ENCODE measurements at places on chromosomes 5 and 9.

DNA sequence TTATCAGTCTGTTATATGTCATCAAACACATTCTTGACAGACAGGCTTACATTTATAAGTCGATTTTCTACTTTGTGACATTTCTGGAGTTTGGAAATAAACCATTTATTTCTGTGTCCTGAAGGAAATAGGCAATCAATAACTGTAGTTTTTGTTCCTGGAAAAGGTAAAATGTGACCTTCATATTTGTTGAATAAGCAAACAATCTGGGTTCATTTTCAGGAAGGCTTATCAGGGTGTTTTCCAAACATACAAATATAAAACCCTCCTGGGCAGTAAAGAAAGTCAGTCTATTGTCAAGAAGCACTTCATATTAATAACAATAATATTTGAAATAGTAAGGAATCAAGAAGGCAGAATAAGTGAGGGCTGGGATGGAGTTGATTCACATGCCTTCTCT is 195.0 kb downstream of the SNCAIP start:
- no peak for DNase-seq

GRCh38 chr9:116888066-116888465 is 201.0 kb downstream of the TRIM32 start:
- no peak for DNase-seq

GRCh38 chr5:71786337-71787055 is 67.4 kb downstream of the CARTPT start:
- no peak for DNase-seq

- DNase-seq = no peak
These were observed 670 bp upstream of the KIF2A start for GRCh38 chr5:62305358-62305714.

DNA sequence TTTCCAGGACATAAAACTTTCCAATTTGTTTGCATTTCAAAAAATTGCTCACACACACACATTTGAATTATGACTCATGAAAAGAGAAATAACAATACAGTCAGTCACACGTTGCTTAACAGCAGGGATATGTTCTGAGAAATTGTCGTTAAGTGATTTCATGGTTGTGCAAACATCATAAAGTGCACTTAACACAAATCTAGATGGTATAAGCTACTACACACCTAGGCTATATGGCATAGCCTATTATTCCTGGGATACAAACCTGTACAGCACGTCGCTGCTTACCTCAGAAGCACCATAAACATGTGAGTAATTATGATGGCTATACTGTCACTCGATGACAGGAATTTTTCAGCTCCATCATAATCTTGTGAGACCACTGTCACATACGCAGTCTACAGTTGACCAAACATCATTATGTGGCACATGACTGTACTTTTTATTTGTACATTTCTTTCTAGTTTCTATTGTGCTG is 378.2 kb downstream of the ACTL7B start:
- DNase-seq = peak; percentile 78

GRCh38 chr5:162202285-162202880 is 134.8 kb downstream of the GABRG2 start:
- DNase-seq = no peak

DNA sequence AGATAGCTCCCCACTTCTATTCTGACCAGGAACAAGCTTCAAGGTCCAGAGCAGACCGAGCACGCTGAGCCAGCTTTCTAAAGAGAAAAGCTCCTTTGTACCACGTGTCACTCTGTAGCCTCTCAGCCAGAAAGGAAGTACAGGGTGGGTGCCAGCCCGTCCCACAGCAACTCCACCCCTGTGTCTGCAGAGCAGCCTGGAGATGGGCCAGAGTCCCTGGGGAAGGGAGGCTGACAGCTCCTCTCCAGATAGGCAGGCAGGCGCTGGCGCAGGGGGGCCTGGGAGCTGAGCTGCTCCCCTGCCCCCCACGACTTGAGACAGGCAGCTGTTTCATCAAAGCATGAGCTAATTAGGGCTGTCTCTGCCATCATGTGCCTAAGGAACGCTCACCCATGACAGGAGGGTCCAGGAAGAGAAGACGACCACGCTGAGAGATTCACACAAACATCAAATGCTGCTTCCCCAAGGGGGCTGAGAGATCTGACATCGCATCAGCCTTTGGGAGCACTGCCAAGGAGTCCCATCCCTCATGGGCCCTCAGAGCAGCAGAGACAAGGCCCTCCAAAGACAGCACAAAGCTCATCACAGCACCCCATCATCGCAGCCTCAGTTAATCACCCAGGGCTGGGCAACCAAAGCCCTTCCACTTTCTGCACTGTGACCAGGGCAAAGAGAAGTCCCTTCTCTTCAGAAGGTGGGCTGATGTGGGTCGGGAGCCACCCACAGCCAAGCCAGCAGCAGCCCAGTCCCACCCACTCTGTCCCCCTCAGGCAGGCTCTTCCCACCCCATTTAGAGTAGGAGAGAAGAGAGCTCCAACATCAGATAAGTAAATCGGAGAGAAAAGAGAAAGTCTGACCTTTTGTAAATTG is 78.5 kb upstream of the LRRTM2 start:
- peak; percentile 67 for DNase-seq

DNA sequence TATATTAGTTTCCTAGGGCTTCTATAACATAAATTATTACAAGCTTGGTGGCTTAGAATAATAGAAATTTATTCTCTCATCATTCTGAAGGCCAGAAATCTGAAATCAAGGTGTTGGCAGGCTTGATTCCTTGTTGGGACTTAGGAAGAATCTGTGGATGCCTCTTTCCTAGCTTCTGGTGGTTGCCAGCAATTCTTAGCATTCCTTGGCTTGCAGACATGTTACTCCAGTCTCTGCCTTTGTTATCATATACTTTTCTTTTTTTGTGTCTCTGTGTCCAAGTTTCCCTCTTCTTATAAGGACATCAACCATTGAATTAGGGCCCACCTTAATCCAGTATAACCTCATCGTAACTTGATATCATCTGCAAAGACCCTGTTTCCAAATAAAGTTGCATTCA is 31.4 kb downstream of the CTNNA1 start:
- peak; percentile 45 for DNase-seq

DNA sequence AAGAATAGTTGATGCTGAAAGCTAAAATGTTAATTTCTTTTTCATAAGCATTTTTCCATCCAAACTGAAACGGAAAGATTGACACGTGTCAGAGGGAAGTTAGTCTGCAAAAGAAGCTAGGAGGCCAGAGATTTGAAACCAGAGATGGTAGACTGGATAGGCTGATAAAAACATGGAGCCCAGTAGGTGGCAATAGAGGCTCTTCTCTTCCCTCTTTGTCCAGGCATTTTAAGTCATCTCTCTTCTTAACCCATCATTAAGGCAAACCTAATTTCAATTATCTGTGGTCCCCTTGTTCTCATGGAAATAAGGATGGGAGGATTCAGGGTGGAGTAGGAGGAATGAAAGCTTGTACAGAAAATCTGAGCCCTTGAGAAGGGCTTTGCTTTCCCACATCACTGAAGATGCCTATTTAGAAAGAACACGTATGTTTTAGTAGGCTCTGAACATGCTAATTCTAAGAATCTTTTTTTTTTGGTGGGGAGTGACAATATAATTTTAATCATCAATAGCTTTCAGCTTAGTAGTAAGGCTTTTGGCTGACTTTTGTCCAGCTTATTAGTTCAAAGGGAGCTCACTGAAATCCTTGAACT is 66.6 kb downstream of the ZNF474 start:
- peak; percentile 68 for DNase-seq

- DNase-seq = no peak
These were observed 543.2 kb upstream of the CDH6 start for GRCh38 chr5:30650311-30650710.

GRCh38 chr9:116875576-116875975 is 188.5 kb downstream of the TRIM32 start:
- DNase-seq = no peak

DNA sequence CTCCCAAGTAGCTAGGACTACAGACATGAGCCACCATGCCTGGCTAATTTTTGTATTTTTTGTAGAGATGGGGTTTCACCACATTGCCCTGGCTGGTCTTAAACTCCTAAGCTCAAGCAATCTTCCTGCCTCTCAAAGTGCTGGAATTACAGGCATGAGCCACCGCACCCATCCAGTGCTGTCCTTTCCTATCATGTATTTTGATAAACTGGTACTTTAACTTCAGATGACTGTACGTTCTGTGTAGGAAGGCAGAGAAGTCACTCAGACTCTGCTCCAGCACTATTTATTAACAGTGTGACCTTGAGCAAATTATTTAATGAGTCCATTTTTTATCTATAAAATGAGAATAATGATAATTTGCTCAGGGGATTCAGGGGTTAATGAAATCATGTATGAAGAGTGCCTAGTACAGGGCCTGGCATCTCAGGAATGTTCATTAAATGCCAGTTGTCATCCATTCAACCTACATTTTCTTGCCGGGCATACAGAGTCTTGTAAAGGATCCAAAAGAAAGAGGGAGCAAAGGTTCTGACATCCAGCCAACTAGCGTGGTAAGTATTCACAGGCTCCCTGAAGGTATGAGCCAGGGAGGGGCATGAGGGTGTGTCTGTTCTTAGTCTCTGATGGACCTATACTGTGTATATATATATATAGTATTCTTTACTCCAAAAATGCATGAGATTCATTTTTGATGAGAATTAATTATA is 201.9 kb downstream of the PBX3 start:
- DNase-seq = no peak

DNA sequence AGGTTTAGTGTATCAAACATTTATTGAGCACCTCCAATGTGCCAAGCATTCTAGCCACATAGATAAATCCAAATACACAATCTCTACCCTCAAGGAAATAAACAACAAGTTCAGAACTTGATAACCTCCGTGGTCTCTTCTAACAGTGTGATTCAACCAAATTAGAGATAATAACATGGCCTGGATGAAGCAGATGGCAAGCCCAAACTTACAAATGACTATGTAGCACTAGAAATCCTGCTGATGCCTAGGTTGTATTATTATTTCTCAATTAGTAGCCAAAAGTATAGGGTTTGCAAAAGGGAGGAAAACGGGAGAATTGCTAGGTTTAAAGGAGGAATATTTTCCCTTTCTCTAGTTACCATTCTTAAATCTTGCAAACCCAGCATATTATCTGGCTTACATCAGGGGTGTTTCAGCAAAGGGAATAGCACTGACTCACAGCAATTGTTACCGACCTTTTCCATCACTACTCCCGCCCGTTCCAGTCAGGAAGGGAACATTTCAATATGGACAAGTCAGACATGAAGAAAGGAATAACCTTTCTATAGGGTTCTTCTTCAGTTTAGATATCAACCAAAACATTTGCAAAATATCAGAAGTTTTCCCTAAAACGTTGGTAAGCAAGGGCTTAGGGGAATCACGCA is 2.3 kb downstream of the DPYSL3 start:
- peak; percentile 82 for DNase-seq

- DNase-seq = no peak
These were observed 396.5 kb downstream of the MLLT3 start for GRCh38 chr9:20225826-20226225.

- no peak for DNase-seq
These were observed 141.0 kb downstream of the OLFM1 start for GRCh38 chr9:135228345-135228982.

DNA sequence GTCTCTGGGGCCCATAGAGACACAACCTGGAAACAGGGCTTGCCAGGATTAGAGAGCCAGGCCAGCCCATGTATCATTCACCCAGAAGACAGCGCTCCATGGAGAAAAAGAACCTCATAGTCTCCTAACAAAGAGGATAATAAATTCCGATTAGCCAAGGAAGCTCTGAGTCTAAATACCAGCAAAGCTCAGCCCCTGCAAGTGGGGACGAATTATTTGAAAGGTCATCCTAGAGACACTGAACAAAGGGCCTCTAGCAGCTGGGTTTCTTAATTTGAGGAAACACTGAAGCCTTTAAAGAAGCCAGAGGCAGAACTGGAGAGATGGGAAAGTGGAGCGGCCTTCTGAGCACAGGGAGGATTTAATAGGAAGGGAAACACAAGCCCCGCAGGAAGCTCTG is 287.1 kb upstream of the ZNF462 start:
- no peak for DNase-seq

DNA sequence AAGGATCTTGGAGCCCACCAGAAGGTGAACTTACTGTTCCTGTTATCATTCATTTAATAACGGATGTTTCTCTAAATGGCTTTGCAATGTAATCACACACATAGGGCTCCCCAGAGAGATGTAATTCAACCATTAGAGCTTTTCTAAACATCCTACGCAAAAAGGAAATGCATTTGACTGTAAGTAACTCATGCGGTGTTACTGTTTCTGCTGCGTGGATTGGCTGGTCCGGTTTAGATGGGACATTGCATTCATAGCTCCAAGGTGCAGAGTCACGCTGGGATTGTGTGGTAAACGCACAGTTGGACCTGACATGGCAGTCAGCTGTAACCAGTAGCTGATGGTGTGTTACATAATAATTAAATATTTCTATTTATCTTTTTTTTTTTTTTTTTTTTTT is 185.5 kb upstream of the OTULINL start:
- DNase-seq = no peak

- DNase-seq = peak; percentile 42
These were observed 2.0 kb downstream of the LARP1 start for GRCh38 chr5:154756868-154757813.

GRCh38 chr9:13431222-13431536 is 151.7 kb upstream of the MPDZ start:
- DNase-seq = no peak

DNA sequence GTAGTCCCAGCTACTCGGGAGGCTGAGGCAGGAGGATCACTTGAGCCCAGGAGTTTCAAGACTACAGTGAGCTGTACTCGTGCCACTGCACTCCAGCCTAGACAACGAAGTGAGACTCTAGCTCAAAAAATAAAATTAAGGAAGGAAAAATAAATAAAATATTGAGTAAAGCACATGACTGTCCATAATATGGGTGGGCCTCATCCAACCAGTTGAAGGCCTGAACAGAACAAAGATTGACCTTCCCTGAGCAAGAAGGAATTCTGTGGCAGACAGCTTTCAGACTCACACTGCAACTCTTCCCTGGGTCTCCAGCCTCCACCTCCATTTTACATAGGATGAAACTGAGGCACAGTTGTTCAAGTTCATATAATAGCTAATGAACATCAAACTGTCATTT is 72.3 kb downstream of the RAD23B start:
- DNase-seq = no peak

- DNase-seq = peak; percentile 89
These were observed 45.9 kb downstream of the TEK start for GRCh38 chr9:27154908-27155307.

GRCh38 chr9:18268381-18268780 is 205.6 kb upstream of the ADAMTSL1 start:
- DNase-seq = no peak

DNA sequence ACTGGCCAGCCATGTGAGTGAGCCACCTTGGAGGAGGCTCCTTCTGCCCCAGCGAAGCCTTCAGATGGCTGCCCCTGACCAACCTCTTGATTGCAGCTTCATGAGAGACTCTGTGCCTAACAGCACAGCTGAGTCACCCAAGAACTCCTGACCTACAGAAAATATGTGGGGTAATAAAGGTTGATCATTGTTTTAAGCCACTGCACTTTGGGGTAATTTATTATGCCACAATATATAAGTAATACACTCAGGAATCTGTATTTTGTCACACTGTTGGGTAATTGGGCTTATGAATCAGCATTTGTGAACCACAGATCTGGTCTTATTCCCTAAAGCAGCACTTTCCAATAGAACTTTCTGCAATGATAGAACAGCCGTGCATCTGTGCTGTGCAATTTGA is 24.4 kb upstream of the VDAC1 start:
- DNase-seq = peak; percentile 99

GRCh38 chr5:149113669-149114068 is 27.6 kb upstream of the ABLIM3 start:
- DNase-seq = peak; percentile 90

- no peak for DNase-seq
These were observed 624.4 kb upstream of the C9orf72 start for GRCh38 chr9:28197653-28198052.

- DNase-seq = no peak
These were observed 259.6 kb upstream of the SLC24A2 start for GRCh38 chr9:20048437-20048836.

GRCh38 chr5:169682026-169682425 is 45.0 kb downstream of the DOCK2 start:
- no peak for DNase-seq
